ENCODE measurements at places on chromosomes 7 and 10.

GRCh38 chr7:143484119-143484518 lies 6.4 kb downstream of the TAS2R41 start:
- no peak for DNase-seq

GRCh38 chr7:22565315-22565811 lies 65.4 kb upstream of the STEAP1B start:
- DNase-seq, result no peak

DNA sequence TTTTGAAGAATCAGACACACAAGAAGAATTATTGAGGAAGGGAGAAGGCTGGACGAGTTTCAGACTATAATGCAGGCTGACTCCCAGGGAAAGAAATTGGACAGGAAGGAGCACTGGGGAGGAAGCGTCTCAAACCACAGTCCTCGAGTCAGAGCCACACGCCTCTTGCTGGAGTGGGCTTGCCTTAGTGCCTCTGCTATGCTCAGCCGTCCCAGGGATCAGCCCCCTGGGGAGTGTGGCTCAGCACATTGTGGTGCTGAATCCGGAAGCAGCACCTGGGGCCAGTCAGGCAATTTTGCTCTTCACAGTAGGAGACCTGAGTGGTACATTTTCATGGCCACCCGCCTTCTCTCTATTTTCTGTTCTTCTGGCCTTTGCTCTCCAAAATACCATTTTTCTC lies 67.4 kb upstream of the SLC35G1 start:
- no peak for DNase-seq

GRCh38 chr7:155358066-155358947 lies 60.6 kb downstream of the INSIG1 start:
- DNase-seq, result no peak

DNA sequence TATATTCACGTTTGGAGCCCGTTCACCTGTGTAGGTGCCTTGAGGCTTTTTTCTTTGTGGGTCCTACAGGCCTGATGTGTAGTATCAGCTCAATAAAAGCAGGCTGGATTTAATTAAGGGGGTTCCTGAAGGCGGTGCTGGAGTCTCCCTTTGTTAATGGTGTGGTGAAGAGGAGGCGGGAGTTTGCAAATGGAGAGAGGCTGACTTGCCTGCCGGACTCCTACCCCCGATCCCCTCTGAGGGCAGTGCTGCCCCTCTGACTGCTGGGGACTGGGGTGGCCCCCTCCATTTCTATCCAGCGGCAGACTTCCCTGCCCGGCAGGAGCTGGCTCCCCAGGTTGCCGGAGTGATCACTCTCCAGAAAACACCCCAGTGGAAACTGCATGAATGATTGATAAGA lies 45.1 kb downstream of the ZMIZ1 start:
- DNase-seq, result no peak

DNA sequence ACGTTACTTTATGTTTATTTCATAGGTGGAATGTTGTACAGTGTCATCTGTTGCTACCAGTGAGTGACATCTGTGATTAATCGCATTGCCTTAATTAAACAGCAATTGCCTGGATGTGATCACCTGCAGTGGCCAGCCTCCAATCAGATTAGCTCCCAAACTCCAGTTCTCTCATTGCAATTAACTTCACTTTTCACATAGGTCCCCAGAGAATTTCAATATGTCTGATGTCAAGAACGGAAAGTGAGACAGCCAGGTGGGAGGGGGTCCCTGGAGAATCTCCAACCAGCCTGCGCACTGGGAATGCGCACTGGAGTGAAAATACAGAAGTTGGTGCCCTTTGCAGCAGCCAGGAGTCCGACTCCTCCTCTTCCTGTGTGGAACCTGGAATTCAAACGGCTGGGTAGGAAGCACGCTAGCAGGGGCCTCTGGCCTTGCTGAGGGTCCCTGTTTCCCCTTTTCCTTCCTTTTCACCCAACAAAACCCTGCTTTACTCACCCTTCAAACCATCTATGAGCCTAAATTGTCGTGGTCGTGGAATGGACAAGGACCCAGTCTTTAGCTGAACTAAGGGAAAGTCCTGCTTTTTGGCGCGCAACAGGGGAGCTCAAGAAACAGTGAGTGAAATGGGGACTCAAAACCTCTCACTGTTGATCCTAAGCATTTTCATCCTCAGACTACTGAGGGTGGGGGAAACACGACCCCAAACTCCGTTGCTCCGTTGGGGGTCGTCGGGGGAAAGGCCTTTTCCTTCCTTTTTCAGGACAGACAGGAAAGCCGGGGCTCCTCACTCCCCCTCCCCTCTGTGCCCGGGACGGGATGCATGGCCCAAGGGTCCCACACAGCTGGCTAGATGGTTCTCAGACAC lies 1355.5 kb upstream of the LRRTM3 start:
- no peak for DNase-seq

GRCh38 chr10:119496273-119496672 lies 46.2 kb downstream of the RGS10 start:
- DNase-seq, result no peak
